Liver (tissue), 10 donors: ENCODE measurements at places on chromosomes 5 and 9.
A peak's percentile ranks its signal among the peaks of the same experiment; 100 is the strongest.

DNA sequence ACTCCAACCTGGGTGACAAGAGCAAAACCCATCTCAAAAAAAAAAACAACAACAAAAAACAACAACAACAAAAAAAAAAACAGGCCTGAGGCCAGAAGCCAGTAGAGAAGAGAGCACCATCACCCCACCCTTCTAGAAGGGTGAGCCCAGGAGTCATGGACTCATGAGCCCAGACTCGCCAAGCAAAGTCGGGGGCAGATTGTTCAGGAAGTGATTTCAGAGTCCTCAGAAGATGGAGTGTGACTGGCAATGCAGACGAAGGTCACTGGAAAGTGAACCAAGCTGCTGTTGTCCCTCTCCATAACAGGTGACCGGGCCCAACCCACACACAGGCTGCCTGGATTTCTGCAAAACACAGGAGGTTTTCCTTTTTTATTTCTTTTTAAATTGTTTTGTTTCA is 9.0 kb upstream of the WDR38 start:
- DNase-seq, result no peak

DNA sequence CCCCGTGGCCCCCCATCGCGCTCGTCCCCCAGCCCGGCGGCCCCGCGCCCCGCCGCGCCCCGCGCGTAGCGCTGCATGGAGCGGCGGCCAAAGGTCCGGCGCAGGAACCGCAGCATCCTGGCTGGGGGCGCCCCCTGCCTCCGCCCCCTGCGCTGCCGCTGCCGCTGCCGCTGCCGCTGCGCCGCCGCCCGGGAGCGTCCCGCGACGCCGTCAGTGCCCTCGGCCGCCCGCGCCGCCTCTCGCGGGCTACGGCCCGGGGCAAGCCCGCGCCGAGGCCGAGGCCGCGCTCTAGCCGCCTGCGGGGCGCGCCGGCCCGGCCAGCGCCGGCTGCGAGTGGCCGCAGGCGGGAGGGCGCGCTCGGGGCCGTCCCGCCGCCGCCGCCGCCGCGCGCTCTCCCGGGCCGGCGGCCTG is 523 bp downstream of the EPB41L4B start:
- no peak for DNase-seq

- no peak for DNase-seq
Observed at GRCh38 chr9:109460576-109460975, 37.5 kb downstream of the PTPN3 start.

GRCh38 chr9:97751531-97751930 is 54.4 kb upstream of the XPA start:
- DNase-seq, result no peak

DNA sequence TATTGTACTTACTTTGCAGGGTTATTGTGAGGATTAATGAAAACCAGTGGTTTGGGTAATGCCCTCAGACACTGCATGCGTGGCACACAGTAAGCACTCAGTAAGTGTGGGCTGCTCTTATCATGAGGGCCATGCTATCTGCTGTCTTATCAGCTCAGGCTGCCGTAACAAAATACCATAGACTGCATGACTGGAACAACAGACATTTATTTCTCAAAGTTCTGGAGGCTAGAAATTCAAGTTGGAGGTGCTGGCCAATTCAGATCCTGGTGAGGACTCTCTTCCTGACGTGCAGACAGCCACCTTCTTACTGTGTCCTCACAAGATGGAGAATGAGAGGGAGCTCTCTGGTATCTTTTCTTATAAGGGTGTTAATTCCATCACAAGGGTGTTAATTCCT is 23.9 kb upstream of the SH3PXD2B start:
- no peak for DNase-seq

DNA sequence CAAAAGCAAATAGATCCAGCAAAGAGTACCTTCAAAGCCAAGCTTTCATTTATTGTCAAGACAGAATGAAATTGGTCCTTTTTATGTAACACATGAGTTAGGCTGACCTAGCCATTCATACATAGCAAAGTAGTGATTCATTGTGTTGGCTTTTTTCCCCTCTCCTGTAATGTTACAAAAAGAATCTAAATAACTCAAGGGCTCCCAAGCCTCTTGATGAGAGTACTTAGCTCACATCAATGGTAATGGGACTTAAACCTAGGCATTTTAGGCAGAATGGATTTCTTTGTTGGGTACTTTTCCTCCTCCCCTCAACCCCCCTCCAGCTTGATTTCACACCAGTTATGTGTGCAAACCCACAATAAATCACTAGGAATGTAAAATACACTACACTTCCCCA is 123.7 kb downstream of the EBF1 start:
- DNase-seq, result no peak

DNA sequence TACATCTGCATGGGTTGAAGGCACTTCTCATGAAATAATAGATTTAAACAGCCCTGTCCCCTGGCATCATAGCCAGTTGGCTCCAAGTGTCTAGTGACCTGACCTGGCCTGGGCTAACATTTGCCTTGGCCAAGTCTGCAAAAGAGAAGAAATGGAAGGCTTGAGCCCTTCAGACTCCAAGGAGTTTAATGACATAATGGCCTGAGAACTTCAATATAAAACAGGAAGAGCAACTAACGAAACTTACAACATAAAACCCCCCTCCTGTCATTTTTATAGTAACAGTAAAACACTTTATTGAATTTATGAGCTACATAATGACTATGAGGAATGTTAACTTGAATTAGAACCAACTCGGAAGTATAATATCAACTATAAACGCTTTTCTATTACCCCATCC is 218.8 kb upstream of the TBCA start:
- no peak for DNase-seq

DNA sequence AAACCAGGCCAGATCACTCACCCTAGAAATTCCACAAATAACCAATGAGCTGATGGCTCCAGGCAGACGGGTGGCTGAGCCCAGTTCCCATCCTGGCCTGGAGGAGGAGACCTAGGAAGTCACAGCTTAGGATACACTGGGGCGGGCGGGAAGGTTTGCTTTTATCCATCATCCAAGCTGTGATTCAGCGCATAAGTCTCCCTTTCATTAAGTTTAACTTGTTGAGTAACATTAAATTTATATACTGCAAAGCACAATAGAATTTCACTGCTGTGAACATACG is 55.7 kb downstream of the THBS4 start:
- no peak for DNase-seq

GRCh38 chr9:70035691-70036090 is 8.0 kb upstream of the MAMDC2 start:
- no peak for DNase-seq

- no peak for DNase-seq
Observed at GRCh38 chr5:179534431-179534830, 15.9 kb upstream of the RUFY1 start.

DNA sequence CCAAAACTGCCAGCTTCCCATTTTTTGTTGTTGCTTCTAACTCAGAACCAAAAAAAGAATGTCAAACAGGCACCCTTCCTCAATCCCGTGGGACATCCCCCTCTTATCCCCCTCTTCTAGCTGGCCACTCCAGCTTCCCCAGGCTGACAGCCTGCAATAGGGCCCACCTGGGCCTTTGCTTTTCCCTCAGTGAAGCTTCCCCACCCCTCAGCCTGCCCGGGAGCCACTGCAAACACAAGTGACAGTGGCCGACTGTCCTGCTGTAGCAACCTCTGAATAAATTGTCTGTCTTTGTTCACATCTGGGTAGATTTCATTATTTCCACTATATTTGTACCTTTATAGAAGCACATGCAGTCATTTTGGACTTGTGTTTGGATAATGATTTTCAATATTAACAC is 245.3 kb downstream of the GADD45G start:
- DNase-seq, result no peak

- no peak for DNase-seq
Observed at GRCh38 chr5:149282966-149283332, 11.3 kb downstream of the AFAP1L1 start.

- no peak for DNase-seq
Observed at GRCh38 chr5:151228986-151229385, 5.1 kb upstream of the CCDC69 start.

- no peak for DNase-seq
Observed at GRCh38 chr5:75245023-75245422, 8.3 kb upstream of the ANKRD31 start.

GRCh38 chr9:38004809-38005560 is 64.0 kb downstream of the SHB start:
- DNase-seq, result no peak

- peak; percentile 52 for DNase-seq
Observed at GRCh38 chr5:54905942-54906537, 79.4 kb downstream of the ESM1 start.

- DNase-seq, result no peak
Observed at GRCh38 chr9:69577123-69577522, 95.0 kb downstream of the APBA1 start.

- no peak for DNase-seq
Observed at GRCh38 chr5:40166802-40167201, 512.9 kb upstream of the PTGER4 start.

GRCh38 chr9:103734471-103734870 is 359.6 kb upstream of the SMC2 start:
- no peak for DNase-seq

DNA sequence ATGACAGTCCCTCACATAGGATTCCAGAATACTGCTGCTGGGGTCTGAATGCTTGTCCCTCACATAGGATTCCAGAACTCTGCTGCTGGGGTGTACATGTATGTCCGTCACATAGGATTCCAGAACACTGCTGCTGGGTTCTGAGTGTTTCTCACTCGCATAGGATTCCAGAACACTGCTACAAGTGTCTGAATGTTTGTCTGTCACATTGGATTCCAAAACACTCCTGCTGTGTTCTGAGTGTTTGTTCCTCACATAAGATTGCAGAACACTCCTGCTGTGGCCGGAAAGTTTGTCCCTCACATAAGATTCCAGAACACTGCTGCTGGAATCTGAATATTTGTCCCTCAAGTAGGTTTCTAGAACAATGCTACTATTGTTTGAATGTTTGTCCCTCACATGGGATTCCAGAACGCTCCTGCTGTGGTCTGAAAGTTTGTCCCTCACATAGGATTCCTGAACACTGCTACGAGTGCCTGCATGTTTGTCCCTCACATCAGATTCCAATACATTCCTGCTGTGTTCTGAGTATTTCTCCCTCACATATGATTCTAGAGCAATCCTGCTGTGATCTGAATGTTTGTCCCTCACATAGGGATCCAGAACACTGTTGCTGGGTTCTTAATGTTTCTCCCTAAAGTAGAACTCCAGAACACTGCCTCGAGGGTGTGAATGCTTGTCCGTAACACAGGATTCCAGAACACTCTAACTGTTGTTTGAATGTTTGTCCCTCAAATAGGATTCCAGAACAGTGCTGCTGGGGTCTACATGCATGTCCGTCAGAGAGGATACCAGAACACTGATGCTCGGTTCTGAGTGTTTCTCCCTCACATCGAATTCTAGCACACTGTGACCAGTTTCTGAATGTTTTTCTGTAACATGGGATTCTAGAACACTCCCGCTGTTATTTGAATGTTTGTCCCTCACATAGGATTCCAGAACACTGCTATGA is 200.4 kb downstream of the FOXD4L6 start:
- DNase-seq, result no peak

DNA sequence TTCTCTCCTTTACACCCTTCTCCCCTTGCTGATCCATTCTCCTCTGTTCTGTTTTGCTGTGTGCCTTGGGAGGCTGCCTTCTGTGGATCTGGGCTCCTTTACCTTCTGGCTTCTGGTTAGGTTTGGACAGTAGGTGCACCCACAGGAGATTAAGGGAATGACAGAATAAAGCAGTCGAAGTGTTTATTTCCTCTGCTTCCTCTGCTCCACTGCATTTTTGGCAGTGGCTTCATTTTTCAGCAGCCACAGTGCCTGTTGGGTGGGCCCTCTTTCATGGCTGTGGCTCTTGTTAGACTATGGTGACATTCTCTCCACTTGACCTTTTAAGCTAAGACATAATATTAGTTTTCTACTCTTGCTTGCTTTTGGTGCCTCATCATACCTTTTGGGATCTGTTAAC is 144.1 kb downstream of the CCDC171 start:
- DNase-seq, result no peak

DNA sequence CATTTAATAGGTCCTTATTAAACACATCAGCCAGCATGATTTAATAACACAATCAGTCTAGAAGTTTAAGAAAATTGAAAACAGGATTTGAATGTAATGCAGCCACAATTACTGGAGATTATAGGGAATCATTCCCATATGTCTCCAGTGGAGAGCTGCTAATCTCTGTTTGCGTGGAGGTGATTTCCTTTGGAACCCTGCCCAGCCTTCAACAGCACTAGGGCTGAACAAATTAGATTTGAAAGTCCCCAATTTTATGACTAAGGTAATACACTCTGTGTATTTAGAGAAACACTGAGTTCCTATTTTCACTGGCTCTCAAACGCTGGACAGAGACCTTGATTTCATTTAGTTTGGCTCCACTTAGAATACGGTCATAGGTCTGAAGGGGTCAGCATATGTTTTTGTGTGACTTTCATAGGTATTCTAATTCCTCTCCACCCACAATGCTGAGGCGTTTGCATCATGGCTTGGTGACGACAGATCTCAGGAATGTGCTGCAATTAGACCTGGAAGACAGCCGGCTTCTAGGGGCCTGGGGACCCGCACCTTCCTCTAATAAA is 508.3 kb downstream of the EBF1 start:
- no peak for DNase-seq

DNA sequence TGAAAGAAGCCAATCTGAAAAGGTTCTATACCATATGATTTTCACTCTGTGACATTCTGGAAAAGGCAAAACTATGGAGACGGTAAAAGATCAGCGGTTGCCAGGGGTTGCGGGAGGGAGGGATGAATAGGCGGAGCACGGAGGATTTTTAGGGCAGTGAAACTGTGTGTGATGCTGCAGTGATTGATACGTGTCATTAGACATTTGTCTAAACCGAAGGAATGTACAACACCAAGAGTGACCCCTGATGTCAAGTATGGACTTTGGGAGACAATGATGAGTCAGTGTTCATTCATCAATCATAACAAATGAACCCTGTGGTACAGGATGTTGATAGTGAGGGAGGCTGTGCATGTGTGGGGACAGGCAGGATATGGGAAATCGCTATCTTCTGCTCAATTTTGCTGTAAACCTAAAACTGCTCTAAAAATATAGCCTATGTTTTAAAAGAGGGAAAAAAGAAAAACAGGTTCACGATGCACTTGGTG is 34.4 kb downstream of the ERGIC1 start:
- DNase-seq, result no peak

DNA sequence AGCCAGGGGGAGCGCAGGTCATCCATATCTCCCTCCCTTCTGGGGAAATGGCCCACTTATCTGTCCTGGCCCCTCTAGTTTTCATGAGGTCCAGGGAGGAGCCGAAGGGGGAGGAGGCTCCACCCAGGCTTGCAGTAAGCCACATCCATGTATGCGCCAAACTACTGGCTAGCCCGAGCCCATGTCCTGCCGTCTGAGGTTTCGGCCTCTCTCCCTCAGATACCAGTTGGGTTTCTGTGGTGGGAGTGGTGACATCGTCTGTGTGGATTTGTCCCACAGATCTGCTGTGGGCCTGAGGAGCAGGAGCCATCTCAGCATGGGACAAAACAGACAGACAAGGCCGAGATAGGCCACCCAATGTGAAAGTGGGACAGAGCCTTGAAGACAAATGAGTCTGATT is 78.3 kb upstream of the ORM1 start:
- no peak for DNase-seq

DNA sequence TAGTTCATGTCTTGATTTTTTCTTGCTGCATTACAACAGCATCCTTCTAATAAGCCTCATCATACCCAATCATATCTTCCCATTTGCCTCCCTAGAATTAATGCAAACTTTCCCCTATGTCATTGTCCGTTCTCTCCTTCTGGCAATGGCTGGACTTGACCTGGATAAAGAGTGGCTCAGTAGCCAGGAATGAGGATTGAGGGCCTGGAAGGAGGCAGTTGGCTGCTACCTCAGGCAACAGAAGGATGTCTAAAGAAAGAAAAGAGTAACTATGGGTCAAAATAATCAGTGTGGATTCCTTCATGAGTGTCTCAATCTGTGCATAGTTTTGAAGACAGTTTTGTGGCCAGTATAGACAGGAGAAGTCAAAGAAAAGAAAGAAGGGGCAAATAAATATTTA is 209.6 kb downstream of the TRPM3 start:
- no peak for DNase-seq
